Sciatic nerve (tissue), 2 donors: ENCODE measurements at places on chromosomes 6 and 20. TPM values are rescaled to one million over a fixed set of nuclear protein-coding genes. Genes with fewer than 3 reads are reported as not detected.

CST1 gene
- total RNA-seq, result 2.5 TPM

PRL gene
- total RNA-seq, result 0.36 TPM

ENPP1 gene
- 13.4 TPM for total RNA-seq

SNAP91 gene
- total RNA-seq, result 2.7 TPM

TFAP2B gene
- not detected for total RNA-seq

DNA sequence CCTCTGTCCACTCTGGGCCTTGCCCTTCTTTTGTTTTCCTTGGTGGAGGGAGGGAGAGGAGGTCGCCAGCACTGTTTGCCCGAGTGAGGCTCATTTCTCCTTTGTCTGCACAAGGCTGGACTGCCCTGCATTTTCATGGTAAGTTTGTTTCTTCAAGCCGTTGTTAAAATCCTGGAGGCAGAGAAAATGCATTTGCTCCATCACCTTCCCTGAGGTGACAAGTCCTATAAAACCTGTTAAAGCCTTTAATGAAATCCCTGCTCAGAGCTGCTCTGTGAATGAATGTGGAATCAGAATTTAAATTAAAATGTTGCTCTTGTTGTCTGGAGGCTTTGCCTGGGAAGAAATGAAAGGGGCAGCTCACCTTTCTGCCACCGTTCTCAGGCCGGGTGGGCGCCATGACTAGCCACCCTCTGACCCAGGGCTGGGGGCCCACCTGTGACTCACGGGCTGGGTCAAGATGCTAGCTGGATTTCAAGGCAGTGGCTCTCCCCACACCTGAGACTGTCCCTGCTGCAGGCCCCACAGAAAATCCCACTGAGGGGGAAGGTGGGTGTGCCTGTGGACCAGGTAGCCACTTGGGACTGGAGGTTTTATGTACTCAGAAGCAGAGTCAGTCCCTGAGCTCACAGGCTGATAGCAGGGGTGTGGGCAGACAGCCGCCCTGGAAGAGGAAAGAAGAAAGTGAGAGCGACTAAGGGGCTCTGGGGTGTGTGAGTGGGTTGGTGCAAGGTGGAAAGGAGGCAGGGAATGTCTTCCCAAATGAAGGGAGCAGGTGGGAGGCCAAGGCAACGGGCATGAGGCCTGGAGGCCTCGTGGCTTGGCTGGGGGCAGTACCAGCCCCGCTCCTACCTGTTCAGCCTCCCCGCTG is 24.0 kb upstream of the MYT1 start:
- peak; percentile 31 for DNase-seq

DNA sequence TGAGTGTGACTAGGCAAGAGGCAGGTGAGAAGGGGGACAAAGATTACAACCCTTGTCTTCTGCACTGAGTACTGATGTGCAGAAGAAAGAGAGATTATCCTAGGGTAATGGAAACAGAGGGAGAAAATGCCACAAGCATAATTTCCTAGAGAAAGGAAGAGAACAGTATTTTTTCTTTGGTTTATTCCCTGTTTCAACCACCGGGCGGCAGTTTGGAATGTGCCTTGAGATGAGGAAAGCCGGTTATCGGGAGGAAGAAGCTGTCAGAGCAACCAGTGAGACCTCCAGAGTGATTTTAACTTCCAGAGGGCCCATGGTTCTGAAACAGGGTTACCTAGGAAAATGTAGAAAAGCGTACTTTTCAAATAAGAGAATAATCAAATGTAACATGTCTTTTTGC is 121.4 kb downstream of the REV3L start:
- no peak for DNase-seq

DNA sequence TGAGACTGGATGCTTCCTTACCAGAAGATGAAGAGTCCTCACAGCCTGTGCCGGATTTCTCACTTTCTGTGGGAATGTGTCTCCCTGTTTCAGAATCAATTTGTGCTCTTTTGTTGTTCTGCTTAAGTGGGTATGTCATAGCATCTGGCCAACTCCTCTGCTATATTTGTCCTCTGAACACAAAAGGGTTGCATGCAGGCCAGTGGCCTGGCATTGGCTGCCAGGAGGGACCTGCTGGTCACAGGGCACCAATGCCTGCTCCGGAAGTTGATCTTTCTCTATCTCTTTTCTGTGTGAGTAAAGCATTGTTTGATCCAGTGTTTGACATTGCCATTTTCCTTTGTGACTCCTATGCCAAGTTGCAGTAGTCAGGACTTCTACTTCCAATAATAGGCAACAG is 47.8 kb downstream of the JARID2 start:
- no peak for DNase-seq

- DNase-seq, result no peak
Measured at GRCh38 chr6:151402228-151402627, 10.9 kb upstream of the ZBTB2 start.

- no peak for DNase-seq
Measured at GRCh38 chr20:52193133-52193532, 1.6 kb upstream of the ZFP64 start.

DNA sequence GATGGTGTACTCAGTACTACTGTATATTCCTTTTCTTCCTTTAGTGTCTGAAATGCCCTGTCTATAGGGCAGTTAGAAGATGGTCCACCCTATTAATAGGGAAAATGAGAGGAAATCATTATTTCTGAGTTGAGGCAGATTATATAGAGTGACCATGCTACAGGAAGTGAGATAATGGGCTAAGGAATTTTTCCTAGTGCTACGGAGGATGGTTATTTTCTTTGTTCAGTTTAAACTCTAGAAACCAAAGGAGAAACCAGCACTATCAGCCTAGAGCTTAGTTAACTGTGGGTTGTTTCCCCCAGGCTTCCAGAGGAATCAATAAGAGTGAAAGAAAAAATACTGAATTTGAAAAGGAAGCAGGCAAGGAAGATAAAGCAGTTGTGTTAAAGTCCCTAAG is 474 bp downstream of the TSBP1 start:
- DNase-seq, result no peak

DNA sequence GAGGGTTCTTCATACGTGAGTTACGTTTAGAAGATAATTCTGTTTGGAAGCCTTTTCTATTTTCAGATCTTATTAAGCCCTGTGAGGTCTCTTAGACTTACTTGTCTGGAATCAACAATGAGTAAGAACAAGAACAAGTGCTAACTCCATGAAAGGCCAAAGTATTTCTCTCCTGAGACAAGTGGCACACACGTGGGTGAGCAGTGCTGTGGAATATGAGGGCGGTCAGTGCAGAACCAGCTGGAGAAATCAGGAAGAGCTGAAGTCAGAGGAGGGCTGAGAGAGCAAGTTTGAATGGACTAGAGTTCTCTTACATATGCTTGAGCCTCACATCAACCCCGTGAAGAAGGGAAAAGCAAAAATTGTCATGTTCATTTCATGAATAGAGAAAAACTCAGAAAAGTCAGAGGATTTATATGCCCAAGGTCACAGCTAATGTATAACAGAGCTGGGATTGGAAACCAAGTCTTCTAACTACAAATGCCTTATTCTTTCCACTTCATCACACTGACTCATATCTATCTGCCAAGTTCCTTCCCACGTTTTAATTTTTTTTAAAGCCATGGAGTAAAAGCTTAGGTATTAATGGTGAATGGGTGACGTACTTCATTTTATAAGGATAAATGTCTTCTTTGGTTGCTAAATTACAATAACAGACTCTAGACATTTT is 201.3 kb upstream of the DTNBP1 start:
- DNase-seq, result no peak

DNA sequence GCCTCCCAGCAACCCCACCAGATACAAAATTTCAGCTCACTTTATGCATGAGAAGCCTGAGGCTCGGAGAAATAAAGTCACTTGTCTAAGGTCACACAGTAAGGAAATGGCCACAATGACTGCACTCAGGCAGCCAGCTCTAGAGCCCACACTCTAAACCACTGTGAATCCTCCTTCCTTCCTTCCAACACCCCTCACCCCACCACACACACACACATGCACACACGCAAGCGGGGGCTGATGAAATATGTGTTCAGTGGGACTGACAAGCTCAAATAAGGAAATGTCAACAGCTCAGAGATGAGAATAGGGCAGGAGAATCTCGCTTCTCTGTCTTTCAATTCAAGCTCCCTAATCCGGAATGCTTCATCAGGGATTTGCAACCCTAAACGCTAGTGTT is 6.0 kb upstream of the BPIFA1 start:
- DNase-seq, result no peak

DNA sequence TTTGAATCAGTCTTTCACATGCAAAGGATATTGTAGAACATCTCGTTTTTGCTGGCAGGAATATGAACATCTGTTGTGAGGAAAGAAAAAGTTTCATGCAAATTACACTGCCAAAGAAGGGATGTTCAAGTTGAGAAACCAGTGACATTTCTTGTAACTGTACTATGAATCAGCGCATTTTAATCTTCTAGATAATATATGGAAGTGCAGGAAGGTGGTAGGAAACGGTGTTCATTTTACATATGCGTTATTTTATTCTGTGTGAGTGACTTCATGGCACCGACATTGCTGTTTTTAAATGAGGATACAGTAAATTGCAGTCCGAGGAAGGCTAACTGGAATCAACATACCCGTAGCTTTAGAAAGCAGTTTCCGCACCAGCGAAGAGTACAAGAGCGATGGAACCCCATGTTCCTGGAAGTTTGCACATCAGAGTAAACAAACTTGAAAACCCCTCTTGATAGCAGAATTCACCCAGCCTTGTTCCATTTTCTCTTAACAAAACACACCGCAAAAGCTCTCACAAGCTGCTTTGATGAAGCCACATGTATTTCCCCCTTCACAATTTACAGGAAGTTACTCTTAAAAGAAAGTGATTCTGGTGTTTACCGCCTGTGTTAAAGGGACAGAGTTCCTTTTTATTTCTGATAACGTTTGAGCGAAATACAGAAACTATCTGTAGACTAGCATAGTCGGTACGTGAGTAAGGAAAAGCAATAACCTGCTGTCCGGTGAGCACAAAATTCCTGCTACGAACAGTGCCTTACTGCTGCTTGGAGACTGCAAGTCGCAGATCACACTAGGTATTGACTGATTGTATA is 11.5 kb downstream of the PRDM1 start:
- no peak for DNase-seq

DNA sequence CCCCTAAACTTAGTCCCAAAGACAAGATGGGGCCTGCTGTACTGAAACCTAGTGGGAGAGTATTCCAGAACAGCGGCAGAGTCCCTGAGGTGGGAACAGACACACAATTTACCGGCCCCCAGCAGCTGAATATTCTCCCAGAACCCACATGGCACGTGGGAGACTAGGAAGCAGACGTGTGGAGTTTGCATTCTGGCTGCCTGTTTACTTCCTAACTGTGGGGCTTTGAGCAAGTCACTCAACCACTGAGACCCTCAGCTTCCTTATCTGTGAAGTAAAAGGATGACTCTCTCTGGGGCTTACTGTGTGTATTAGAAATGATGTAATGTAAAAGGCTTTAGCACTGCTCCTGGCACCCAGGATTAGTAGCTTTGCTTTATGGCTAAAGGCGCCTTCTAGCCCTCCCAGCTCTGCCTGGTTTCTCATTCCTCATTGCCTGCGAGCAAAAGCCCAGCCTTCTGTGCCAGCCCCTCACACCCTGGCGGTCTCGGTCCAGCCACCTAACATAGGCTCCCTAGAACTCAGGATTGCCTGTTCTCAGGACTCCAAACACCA is 353.1 kb downstream of the CDC5L start:
- no peak for DNase-seq

- DNase-seq, result no peak
Measured at GRCh38 chr20:60246751-60247150, 288.5 kb downstream of the CDH26 start.

DNA sequence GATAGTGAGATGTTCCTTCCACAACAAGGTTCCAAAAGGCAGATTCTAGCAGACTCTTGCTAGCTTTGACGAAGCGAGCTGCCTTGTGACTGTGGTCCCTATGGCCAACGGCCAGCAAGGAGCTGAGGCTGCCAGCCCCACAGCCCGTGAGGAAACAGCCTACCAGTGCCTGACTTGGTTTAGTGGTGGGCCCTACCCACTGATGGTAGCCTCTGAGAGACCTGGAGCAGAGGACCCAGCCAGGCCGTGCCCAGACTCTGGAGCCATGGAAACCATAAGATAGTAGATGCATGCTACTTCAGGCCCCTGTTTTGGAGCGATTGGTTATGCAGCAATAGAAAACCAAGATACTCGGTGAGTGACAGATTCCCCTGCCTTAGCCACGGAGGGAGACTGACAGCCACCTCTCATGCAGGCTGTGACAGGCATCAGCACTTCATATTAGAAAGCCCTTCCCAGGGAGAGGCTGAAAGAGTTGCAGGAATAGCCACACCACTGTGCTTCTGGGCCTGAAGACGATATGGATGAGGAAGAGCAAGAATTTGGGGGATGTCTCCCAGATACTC is 19.2 kb downstream of the PSMG4 start:
- DNase-seq, result peak; percentile 49

DNA sequence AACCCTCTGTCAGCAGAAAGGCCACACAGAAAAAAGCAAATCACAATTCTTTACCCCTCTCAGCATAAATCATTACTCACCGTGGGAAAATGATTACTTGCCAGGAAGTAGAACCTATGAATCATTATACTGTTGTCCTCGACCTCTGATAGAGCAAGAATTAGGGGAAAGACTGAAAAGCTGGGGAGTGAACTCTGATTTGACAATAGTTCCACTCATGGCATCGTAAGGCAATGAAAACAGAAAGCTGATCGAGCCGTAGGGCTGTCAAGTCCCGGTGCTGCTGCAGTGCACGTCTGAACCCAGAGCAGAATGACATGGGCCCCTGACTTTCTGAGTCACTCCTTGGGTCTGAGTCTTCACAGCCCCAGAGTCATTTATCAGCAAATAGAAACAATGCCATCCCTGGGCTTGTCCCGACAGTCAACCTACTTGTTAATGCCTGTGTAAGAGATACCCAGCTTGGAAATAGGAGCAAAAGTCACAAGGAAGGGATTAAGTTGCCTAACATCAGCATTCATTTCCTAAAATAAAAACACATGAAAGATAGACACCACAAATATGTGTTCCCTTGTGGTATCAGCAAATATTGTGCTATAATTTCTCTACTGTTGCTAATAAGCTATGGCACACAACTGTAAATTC is 224.8 kb upstream of the MARCKS start:
- no peak for DNase-seq

GRCh38 chr20:18702736-18703135 is 110.8 kb upstream of the SCP2D1 start:
- peak; percentile 65 for DNase-seq

DNA sequence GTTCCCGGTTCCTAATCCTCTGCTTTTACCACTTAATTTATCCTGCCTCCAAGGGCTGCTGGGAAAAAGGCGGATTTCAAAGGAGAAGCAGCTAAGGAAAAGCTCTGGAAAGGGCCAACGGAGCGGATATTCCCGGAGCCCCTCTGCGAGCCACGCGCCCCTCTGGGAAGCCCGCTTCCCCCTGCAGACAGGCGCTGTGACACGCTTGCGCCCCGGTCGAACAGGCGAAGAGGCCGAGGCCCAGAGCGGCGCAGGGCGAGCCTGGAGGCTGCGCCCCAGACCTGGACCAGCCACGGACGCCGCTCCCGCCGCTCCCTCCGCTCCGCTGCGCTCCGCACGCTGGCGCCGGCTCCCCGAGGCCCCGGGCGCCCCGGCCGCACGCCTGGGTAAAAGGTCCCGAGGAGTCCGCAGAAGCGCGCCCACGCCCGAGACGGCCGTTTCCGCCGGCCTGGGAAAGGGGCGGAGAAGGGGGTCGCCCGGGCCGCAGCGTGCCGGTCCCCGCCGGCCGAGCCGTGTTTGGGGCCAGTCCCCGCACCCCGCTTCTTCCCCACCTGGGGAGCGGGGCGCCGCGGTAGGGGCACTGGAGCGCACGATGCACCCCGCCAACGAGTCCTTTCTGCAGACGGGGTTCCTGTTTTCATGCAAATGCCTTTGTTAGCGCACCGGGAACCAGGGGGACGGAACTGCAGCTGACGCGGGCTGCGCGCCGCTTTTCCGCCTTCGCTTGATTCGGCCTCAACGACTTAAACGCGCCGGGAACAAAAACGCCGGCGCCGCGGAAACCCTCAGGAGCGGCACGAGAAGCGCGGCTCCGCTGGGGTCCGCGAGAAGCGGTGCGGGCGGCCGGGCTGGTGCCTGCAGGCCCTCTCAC is 91.9 kb upstream of the SIRPA start:
- peak; percentile 79 for DNase-seq
